ENCODE measurements at places on chromosomes 6 and 20. TPM values are rescaled to one million over a fixed set of nuclear protein-coding genes. Genes with fewer than 3 reads are reported as not detected.

C20orf141 gene
- polyA plus RNA-seq: not detected

MAP3K4 gene
- 12.4 TPM for polyA plus RNA-seq

MYBL2 gene
- polyA plus RNA-seq: 1.9 TPM

PHACTR1 gene
- polyA plus RNA-seq: 2.8 TPM

PTGIS gene
- 15.1 TPM for polyA plus RNA-seq

SLC12A5 gene
- polyA plus RNA-seq: 2.1 TPM

PRPH2 gene
- 1.1 TPM for polyA plus RNA-seq

ZNF311 gene
- 0.27 TPM for polyA plus RNA-seq

TMEM217 gene
- polyA plus RNA-seq: 0.89 TPM

LAMP5 gene
- polyA plus RNA-seq: 0.54 TPM

C20orf202 gene
- polyA plus RNA-seq: not detected

FERMT1 gene
- polyA plus RNA-seq: 27.2 TPM

GSTA3 gene
- polyA plus RNA-seq: not detected

CASS4 gene
- polyA plus RNA-seq: 1.5 TPM

PPDPF gene
- 273 TPM for polyA plus RNA-seq

SALL4 gene
- polyA plus RNA-seq: 12.3 TPM

Measured in small intestine (tissue), 16 donors.